ENCODE measurements at places on chromosomes 3 and 15. TPM values are rescaled to one million over a fixed set of nuclear protein-coding genes. Genes with fewer than 3 reads are reported as not detected.

NAALADL2 gene
- 8.5 TPM for total RNA-seq

LYZL4 gene
- total RNA-seq = not detected

DNAJC17 gene
- total RNA-seq = 30.7 TPM

CRYGS gene
- 3.8 TPM for total RNA-seq

WHAMM gene
- total RNA-seq = 13.1 TPM

FBXO40 gene
- total RNA-seq = 0.09 TPM

REC114 gene
- total RNA-seq = not detected

AADACL2 gene
- not detected for total RNA-seq

DNA sequence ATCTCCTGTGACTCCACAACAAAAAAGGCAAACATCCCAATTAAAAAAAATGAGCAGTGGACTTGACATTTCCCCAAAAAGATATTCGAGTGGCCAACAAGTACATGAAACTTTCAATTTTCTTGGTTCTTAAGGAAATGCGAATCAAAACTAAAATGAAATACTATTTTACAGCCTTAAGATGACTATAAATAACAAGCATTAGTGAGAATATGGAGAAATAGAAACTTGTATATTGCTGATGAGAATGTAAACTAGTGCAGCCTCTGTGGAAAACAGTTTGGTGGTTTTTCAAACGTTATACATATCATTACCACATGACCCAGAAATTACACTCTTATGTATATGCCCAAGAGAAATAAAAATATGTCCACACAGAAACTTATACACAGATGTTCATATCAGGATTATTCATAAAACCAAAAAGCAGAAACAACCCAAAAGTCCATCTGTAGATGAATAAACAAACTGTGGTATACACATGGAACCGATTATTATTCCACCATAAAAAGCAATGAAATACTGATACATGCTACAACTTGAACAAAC is 153.2 kb upstream of the GPR149 start:
- no peaks in the 10 kb centered on the region for H3K36me3 ChIP-seq
- no peaks in the 10 kb centered on the region for H3K4me1 ChIP-seq
- H3K27ac ChIP-seq = no peak overlapping the region
- H3K27me3 ChIP-seq = no peaks in the 10 kb centered on the region
- DNase-seq = no peak

DNA sequence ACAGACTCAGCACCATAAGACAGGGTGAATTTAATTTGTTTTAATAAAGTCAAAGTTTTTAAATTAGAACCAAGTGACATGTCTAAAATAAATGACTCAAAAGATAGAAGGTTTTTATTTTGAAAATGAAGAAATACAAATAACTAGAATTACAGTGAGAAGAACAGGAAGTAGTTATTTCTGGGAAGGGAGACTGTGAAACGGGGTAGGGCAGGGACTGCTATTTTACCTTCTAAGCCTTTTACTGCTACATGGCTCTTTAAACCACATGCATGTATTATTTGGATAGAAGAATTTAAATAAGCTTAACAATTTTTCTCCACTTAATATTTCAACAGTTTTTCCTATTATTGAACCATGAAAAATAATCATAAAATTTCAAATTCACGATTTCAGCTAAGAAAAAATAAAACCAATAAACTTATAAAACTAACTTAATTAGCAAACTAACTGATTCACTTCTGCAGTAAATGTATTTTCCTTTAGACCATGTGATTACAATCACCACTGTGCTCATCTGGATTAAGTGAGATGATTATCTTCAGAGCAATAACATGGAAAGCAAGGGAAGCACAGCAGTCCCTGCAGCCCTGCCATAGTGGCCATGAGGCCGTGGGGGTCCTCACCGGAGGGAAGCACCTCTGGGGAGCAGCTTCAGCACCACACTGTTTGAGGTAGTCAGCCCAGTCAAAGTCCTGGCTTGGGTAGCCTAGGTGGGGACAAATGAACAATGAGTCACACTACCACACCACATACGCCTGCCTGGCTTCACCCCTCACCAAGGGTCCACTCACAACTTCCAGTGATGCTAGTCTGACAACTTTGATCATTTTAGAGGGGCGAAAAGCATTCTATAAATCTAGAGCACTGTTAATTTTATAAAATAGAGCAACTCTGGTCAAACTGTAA is 28.3 kb upstream of the STIMATE start:
- H3K36me3 ChIP-seq = peaks cover 5% of the 10 kb centered on the region
- no peaks in the 10 kb centered on the region for H3K27me3 ChIP-seq
- H3K27ac ChIP-seq = no peak overlapping the region

- H3K4me1 ChIP-seq = peaks cover 16% of the 10 kb centered on the region
- DNase-seq = no peak
- H3K36me3 ChIP-seq = no peaks in the 10 kb centered on the region
- no peaks in the 10 kb centered on the region for H3K27me3 ChIP-seq
- H3K4me3 ChIP-seq = peak overlapping the region; percentile 10
Observed at GRCh38 chr3:146156095-146156494, 4.9 kb downstream of the PLOD2 start.

DNA sequence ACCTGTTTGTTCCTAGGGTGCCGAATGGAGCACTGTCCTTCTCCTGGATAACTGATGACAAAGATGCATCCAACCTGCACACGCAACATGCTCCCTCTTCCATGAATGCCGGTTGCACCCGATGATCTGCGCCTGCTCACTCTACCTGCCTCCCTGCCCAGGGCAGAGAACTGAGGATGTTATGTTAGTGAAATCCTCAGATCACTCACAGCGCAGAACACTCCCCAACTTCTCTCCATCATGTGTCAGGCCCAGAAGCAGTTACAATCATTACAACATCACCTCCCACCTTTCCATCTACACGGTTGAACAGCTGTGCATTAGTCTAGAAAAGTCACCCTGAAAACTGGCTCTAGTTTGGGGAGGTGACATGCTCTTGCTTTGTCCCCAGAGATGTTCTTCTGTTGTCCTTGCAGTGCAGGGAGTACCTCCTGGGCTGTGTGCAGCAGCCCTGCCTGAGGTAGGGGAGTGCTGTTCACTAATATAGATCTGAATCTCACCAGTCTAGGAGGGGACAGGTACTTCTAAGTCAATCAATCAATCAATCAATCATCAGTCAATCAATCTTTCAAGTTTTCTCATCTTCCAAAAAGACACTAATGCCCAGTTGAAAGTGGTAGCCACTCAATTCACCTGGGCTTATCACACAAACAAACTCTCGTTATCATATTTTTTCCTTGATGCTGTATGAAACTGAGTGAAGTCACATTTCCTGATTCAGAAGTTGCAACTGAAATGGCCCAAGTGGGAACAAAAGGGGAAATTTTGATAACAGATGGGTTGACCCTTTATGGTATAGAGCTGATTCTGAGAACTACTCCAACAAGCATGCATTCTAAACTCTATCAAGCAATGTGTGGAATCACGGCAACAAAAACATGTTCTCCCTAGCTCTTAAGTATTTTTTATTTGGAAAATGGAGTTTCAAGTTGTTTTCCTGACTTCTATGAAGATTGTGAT is 15.4 kb upstream of the ISLR start:
- peaks cover 10% of the 10 kb centered on the region for H3K4me1 ChIP-seq
- no peaks in the 10 kb centered on the region for H3K36me3 ChIP-seq
- no peak overlapping the region for H3K27ac ChIP-seq

GRCh38 chr3:95731753-95732152 is 1082.6 kb upstream of the EPHA6 start:
- no peak overlapping the region for H3K4me3 ChIP-seq
- no peak for DNase-seq
- no peaks in the 10 kb centered on the region for H3K27me3 ChIP-seq

GRCh38 chr3:124200407-124200806 is 208.5 kb upstream of the ROPN1 start:
- H3K4me1 ChIP-seq = peaks cover 12% of the 10 kb centered on the region
- no peaks in the 10 kb centered on the region for H3K36me3 ChIP-seq
- H3K27me3 ChIP-seq = no peaks in the 10 kb centered on the region
- no peak overlapping the region for H3K4me3 ChIP-seq
- DNase-seq = no peak

- H3K27me3 ChIP-seq = no peaks in the 10 kb centered on the region
- no peak overlapping the region for H3K4me3 ChIP-seq
- no peak overlapping the region for H3K27ac ChIP-seq
- H3K36me3 ChIP-seq = peaks cover 7% of the 10 kb centered on the region
- peaks cover 15% of the 10 kb centered on the region for H3K4me1 ChIP-seq
Observed at GRCh38 chr3:127792541-127793292, 29.6 kb downstream of the MGLL start.

DNA sequence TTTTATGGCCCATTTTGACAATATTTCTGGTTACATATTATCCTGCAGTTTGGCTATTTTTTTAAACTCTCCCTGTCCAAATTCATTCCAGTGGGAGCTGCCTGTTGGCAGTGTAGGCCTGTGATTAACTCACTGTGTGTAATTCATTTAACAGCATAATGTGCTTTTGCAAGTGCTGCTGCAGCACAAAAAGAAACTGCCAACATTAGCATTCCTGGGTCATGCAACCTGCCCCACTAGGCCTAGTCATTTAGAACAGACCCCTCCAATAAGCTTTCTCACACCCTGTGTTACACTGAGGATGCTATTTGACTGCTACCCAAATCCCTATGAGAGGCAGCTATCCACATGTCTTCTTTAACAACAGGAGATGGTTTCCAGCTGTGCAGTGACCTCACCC is 251.2 kb upstream of the UBE2E2 start:
- no peak for DNase-seq
- no peaks in the 10 kb centered on the region for H3K4me1 ChIP-seq
- no peak overlapping the region for H3K27ac ChIP-seq
- no peaks in the 10 kb centered on the region for H3K36me3 ChIP-seq

- peaks cover 12% of the 10 kb centered on the region for H3K4me1 ChIP-seq
- no peaks in the 10 kb centered on the region for H3K27me3 ChIP-seq
- DNase-seq = peak; percentile 84
- H3K36me3 ChIP-seq = peaks cover 6% of the 10 kb centered on the region
Observed at GRCh38 chr3:49671291-49672288, 2.6 kb upstream of the APEH start.

- H3K4me1 ChIP-seq = no peaks in the 10 kb centered on the region
- H3K4me3 ChIP-seq = no peak overlapping the region
Observed at GRCh38 chr15:32880642-32881041, 162.8 kb downstream of the GREM1 start.

Data from upper lobe of right lung (tissue), 1 donor.